ENCODE measurements at places on chromosomes 6 and 20.

GRCh38 chr20:54649511-54649962 is 174.1 kb downstream of the DOK5 start:
- DNase-seq: peak; percentile 56

DNA sequence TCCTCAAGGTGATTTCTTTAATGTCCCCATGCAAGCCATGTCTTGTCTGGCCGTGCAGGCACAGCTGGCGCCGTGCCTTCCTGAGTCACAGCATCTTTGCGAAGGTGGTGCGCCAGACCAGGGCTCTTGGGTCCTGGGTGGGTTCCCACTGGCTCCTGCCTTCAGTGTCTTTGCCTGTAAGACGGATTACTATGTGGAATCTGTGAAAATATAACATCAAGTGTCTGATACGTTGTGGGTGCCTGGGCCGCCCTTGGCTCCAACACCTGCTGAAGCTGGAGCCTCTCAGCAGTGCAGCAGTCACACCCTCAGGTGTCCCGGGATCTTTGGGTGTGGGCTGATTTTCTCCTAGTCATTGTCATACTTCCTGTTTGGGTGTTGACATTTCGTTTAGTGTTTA is 3.2 kb downstream of the OSBPL2 start:
- no peak for DNase-seq

DNA sequence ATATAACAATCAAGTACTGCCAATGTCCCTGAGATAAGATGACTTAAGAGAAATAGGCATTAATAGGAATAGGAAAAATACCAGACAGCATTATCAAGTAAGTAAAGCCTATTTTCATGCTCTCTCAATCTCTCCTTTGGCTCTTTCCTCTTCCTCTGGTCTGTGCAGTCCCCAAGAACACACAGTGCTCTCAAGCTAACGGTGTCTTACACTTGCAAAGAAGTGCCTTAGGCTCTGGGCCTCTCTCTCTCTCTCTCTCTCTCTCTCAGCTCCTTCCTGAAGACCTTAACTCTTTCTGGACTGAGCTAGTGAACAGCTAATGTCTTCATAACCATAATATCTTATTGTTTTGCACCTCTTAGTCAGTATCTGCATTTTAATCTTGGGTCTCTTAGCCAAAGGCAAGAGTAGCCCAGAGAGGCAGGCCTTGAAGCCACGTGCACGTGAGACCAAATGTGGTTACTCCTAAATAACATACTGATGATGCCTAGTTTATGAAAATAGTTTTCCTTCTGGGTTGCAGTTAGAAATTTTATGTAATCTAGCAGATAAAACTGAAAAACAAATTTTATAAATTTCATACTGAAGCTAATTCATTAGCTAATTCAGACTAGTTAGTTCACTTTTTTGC is 70.8 kb downstream of the TPD52L1 start:
- no peak for DNase-seq

GRCh38 chr20:58011947-58012610 is 216.4 kb downstream of the ANKRD60 start:
- DNase-seq: no peak

DNA sequence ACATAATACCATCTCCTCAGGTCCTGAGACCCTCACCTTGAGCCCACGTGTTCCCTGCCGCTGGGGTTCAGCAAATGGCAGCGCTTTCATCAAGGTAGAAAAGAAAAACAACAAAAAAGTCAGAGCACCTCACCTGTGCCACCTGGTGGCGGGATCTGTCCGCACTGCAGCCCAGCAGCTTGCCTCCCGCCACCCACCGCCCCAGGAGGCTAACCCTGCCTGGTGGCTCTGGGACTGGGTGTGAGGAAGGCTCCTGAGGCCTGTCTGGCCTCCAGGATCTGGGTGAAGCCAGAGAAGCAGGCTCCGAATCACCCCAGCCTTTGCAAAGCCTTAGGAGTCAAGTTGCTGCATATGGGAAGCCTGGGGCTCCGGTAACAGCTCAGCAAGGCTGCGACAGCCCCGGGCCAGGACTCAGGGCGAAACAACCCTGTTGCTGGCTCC is 270.8 kb downstream of the BMP7 start:
- DNase-seq: no peak

GRCh38 chr6:92507552-92507951 is 911.8 kb downstream of the EPHA7 start:
- no peak for DNase-seq

DNA sequence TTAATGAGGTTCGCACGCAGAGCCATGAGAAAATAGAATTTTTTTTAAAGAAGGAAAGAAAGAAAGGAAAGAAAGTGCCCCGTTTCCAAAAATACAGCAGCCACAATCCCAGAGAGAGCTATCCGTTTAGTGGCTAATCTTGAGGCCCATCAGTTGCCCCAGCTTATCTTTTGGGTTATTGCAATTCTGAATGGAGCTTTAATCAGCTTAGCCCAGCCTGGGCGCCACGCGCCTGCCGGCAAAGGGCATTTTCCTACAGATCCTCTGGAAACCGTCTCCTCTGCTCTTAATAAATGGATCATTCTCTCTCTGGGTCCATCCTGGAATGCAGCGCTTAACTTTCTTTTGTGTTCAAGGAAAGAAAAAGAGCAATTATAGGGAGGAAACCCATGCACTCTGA is 413.3 kb downstream of the MAFB start:
- DNase-seq: no peak

- DNase-seq: no peak
These were observed 237.7 kb upstream of the AGPAT4 start for GRCh38 chr6:161511447-161512095.

GRCh38 chr6:90368001-90368400 is 71.4 kb upstream of the BACH2 start:
- no peak for DNase-seq

DNA sequence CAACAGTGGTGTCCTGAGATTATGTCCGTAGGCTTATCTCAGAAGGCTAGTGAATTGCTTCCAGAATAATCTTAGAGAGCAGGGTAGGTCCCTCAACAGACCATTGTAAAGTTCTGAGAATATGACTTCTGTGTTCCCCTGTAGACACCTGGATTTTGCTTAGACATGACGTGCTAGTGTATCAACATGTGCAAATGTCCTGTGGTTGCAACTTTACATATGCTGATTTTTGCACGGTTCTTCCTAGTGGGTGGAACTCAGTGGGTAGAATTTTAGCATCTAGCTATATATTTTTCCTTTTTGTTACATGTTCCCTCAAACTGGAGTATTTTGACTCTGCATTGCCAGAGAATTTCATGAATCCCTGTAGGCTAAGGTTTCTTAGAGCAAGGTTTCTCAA is 459.2 kb downstream of the RNF144B start:
- DNase-seq: no peak

DNA sequence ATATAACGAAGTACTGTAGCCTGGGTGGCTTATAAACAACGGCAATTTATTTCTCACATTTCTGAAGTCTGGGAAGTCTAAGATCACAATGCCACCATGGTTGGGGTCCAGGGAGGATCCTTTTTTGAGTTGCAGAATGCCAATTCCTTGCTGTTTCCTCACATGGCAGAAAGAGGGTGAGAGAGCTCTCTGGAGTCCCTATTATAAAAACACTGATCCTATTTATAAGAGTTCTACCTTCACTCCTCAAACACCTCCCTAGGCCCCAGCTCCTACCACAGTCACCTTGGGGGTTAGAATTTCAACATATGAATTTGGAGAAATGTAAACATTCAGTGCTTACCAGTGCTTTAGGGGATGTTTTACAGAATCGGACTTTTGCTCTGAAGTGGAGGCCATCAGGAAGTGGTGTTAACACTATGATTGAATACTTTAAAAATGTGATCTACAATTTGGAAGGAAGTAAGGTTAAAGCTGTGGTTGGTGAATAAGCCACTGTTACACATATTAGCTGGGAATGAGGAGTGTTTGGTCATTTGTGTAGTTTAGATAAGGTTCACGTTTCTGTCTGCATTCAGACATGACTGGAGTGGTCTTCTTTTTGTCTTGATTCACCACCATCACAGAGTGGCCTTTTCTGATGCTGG is 79.9 kb upstream of the SPTLC3 start:
- DNase-seq: no peak

- DNase-seq: no peak
These were observed 1.3 kb downstream of the HINT3 start for GRCh38 chr6:125957845-125958244.

- DNase-seq: no peak
These were observed 172.9 kb upstream of the CDYL start for GRCh38 chr6:4603291-4603690.

- DNase-seq: no peak
These were observed 52.4 kb downstream of the ATP9A start for GRCh38 chr20:51715856-51716185.

DNA sequence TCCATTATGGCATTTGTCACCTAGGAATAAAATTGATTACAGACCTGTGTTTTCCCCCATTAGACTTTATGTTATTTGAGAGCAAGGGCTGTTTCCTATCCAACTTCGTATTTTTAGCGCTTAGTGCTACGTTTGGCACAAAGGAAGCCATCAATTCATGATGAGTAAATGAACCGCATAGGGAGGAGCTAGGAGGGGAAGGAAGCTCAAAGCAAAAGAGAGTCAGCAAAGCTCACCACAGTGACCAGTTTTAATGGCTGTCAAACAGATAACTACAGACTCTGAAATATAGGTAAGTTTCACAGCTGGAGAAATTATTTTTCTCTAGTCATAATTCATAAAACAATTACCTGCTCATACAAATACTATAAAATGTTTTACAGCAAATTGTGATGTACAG is 6.9 kb upstream of the SAMD3 start:
- DNase-seq: no peak

- no peak for DNase-seq
These were observed 350.3 kb upstream of the KCNQ5 start for GRCh38 chr6:72271531-72271930.

DNA sequence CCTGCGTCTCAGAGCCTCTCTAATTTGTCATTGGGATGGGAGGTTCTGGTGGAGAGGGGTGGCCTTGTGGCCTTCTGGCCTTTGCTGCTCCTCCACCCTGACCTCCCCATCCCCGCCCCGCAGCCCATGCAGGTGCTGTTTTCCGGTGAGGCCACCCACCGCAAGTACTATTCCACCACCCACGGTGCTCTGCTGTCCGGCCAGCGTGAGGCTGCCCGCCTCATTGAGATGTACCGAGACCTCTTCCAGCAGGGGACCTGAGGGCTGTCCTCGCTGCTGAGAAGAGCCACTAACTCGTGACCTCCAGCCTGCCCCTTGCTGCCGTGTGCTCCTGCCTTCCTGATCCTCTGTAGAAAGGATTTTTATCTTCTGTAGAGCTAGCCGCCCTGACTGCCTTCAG is 171.8 kb upstream of the RNF24 start:
- no peak for DNase-seq

DNA sequence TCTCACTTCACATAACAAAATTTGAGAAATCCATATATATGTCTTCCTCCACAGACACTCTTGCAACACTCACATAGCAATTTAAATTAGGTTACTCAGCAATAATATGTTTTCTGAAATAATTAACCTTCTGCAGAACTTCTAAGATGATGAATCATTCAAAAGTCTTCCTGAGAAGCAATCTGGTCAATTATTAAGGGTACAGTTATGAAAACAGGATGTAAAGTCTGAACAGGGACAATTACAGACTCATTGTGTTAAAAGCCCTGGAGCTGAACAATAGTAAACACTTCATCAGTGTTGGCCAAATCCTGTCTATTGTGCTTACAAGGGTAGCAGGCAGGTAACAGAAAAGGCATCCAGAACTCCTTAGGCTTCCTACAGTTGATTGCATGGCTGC is 75.4 kb downstream of the FILIP1 start:
- no peak for DNase-seq

DNA sequence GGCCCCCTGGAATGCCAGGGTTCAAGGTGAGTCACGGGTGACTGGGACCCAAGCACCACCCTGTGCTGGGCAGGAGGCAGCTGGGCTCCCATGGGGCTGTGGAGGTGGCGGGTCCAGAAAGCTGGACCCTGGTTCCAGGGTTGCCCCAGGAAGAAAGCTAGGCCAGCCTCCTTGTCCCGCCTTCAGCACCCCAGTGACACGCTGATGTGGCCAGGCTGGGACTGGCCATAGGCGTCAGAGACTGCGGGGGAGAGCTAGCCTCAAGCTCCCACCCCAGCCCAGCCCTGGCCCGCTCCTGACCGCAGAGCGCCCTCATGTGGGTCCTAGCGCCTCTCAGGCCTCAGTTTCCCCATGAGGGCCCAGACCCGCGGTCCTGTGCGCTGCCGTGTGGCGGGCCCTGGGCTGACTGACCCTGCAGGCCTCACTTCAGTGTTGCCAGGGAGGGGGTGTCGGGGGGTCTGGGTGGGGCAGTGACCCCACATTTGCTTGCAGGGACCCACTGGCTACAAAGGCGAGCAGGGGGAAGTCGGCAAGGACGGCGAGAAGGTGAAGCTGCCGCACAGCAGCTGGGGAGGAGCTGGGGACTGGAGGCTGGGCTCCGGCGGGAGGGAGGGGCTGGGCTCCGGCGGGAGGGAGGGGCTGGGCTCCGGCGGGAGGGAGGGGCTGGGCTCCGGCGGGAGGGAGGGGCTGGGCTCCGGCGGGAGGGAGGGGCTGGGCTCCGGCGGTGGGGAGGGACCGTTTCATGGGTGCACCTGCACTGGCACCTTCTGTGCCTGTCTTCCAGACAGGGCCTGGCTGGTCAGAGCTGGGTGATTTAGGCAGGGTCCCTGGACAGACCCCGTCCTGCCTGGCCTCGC is 7.9 kb downstream of the COL9A3 start:
- DNase-seq: no peak

GRCh38 chr20:18611492-18611891 is 23.6 kb downstream of the DTD1 start:
- no peak for DNase-seq

GRCh38 chr6:8238773-8239683 is 136.7 kb upstream of the EEF1E1 start:
- DNase-seq: no peak

GRCh38 chr20:35312318-35312717 is 20.1 kb upstream of the FAM83C start:
- no peak for DNase-seq

DNA sequence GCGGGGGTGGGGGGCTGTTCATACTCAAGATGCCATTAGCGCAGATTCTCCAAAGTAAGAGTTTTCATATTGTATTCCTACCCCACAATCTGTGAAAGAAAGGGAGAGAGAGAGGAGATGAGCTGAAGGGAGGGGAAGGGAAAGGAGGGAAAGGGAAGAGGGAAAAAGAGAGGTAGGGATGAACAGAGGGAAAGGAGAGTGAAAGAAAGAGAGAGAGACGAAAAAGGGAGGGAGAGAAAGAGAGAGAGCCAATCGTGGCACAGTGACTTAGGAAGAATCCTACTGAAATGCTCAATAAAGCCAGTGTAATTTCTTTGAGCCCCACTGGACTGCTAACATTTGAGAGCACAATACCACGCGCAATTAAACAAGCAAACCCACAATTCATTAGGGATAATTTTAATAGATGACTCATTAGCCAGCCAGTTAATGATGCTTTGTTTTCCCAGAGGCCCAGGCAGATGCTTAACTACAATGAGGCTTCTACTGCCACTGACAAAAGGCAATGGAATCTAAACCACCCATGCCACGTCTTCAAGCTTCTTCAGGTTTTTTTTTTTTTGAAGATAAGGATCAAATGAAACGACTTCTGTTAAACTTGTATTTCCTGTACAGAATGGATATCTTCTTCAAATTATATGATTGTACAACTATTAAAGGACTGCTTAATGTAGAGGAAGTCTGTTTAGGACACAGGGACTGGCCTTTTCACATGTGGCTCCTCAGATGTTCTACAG is 306.8 kb downstream of the FOXC1 start:
- no peak for DNase-seq

GRCh38 chr20:1301031-1301529 is 27.9 kb downstream of the SDCBP2 start:
- DNase-seq: peak; percentile 43

- DNase-seq: no peak
These were observed 12.9 kb downstream of the FKBP1C start for GRCh38 chr6:63224179-63224578.

GRCh38 chr6:169371344-169372127 is 117.9 kb upstream of the THBS2 start:
- no peak for DNase-seq
